ENCODE measurements at places on chromosomes 5 and 9.

DNA sequence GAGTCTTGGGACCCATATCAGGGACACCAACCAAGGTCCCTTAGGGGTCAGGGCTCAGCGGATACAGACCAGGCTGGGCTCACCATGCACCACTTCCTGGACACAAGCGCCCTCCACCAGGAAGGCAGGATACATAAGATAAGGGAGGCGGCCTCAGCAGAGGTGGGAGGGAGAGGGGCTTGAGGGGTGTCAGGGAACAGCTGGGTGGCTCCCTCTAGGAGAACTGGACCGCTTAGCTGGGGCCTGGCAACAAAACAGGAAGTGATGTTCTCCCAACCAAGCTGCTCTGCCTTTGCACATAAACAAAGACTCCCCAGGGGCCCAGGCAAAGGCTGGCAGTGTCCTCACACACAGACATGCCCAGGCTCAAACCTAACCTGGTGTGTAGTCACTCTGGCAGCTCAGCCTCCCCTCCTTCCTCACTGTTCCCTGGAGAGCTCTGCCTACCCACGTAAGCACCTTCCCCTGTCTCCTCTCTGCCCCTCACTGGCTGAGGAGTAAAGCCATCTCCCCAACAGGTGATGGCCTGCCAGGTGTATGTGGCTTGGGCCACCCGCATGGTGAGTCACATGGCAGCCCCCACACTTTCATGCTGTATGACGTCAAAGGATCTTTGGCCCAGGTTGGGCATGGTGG lies 5.8 kb upstream of the BICD2 start:
- DNase-seq = no peak

- DNase-seq = no peak
These were observed 61.8 kb downstream of the LRRC70 start for GRCh38 chr5:62640446-62640845.

DNA sequence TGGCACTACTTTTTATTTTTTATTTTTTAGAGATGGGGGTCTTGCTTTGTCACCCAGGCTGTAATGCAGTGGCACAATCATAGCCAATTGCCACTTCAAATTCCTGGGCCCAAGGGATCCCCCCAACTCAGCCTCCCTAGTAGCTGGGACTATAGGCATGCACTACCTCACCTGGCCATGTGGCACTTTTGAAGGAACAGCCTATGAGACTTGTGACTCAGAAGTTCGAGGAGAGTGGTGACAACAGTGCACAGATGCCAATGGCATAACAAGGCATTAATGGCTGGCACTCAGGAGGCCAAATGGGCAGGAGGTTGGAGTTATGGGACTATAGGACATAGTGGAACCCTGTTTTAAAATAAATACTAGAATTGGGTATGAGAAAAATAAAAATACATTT lies 33.7 kb downstream of the ANKRD31 start:
- no peak for DNase-seq

DNA sequence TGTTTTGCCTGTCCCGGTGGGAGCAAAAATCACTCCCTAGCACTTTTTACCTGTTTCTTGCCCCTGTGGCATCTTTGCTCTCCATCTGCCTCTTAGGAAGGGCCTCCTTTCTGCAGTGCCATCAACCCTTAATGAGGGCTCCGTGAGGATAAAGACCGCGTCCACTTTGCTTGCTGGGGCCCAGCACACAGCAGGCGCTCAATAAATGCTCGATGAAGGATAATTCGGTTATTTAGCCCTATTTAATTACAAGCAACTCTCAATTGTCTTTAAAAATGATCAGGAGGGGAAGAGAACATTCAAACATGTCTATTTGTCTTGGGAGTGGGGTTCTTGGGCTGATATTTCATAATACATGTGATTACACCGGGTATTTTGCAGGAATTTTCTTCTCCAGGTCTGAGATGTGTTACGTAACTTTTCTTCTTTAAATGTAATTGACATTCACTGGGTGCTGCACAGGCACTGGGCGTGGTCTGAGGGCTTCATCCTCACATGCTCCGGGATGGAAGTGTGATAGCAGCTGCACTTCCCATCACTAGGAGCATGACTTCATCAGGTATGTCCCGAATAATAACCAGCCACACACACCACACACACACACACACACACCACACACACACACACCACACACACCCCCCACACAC lies 19.8 kb upstream of the NTNG2 start:
- DNase-seq = no peak

DNA sequence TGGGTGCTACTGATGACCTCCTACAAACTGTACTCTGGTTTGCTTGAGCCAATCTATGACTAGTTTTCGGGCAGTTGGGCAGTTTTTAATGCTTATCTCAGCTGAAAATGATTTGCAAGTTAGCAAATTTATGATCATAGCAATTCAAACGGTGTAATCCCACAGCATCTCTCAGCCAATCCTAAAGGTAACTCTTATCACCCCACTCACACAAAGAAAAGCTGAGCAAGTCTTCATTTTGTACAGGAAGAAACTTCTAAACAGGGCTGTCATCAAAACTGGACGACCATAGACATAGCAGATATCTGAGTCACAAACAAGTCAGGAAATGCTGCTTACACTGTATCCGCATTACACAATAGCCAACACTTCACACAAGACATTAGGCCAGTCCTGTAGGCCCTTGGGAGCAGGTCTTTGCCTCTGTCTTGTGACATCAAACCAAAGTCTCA lies 2.6 kb upstream of the ENC1 start:
- DNase-seq = no peak

DNA sequence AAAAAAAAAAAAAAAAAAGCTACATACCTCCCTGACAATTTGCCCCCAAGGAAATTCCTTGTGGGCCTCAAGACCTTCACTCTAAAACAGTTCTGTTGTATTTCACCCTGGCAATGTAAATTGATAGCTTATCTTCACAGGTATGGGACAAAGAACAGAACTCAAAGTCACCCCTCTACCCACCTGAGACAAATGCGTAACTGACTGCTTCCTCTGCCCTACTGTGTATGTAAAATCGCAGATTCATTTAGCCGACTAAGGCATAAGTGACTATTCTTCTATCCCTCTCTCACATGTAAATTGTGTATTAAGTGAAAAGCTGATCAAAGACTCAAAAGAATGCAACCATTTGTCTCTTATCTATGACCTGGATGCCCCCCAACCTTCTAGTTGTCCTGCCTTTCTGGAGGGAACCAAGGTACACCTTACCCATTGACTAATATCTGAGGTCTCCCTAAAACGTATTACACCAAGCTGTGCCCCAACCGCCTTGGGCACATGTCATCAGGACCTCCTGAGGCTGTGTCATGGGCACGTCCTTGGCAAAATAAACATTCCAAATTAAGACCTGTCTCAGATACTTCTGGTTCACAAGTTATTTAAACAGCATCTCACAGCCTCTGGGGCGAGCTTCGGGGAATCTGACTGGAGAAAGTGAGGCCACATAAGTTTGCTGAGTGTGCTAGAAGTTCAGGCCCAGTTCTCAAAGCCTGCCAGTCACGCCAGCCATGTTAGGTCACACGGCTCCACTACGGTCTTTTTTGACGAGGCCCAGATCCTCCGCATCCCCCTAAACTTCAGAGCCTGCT lies 954 bp downstream of the TBCA start:
- DNase-seq = no peak

GRCh38 chr5:112863549-112863948 lies 2.5 kb downstream of the SRP19 start:
- DNase-seq = no peak

DNA sequence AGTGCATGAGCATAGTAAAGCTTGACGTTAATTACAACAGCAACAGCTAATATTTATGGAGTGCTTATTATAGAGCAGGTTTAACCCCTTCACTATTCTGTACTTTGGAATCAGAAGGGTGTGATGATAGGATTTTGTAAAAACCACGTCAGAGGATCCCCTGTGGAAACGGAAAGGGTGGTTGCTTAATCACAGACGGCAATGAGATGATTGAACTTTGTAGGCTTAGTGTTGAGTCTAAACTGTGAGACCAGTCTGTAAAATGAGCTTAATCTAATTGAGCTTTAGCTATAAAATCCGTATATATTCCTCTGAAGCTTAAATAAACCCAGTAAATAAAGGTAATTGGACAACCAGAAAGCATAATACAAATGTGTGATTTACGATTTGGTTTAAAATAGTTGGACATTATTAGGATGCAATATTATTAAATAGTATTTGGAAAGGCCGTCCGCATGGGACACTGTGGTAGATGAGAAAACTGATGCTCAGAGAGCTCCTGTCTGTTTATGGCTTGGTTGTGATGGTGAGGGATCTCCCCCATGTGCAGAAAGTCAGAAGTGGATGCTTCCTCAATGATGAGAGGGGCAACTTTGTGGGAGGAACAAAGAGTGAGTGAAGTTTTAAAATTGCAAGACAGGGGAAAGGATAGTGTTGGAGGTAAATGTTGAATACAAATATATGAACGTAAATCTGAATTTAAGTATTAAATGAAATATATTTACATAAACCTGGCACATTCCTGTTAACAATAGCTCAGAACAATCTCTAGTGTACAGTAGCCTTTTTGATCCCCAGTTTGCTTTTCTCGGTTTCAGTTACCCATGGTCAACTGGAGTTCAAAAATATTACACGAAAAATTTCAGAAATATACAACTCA lies 23.4 kb upstream of the SCGB3A2 start:
- no peak for DNase-seq

GRCh38 chr5:38046103-38046502 lies 206.3 kb upstream of the GDNF start:
- DNase-seq = no peak

DNA sequence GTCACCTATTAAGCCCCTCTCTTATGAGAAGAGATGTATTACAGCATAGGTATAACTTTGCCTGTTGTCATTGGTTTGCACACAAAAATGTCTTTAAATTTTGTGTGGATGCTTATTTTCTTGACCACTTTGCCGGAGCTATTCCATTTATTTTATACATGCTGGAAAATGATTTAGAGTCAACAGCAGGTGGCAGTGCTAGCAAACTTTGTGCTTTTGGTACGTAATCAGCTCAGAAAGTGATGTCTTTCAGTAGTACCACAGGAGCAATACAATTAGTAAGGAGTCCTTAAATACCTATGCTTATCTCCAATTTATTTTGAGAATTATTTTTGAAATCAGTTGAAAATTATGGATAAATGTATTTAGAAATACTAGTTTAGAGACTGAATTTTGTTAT lies 19.8 kb upstream of the NUDT12 start:
- peak; percentile 36 for DNase-seq

DNA sequence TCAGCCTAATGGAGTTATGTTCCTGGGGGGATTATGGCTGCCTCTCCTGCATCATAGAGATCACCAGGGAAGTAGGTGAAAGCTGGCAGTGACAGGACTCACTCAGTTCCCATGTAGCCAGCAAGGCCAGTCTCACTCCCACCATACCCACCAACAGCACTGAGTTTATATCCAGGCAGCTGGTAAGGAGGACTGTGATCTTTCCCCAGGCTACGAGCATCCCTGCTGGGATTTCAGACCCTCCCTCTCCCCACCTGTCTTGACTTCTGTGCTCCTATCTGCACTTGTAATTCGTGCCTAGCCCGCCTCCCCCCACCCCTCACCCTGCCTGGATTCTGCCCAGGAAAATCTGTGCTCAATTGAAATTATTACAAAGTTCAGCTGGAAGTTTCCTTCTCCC lies 499.1 kb upstream of the NUDT12 start:
- DNase-seq = no peak

- no peak for DNase-seq
These were observed 32.7 kb downstream of the PTGS1 start for GRCh38 chr9:122403381-122404000.

DNA sequence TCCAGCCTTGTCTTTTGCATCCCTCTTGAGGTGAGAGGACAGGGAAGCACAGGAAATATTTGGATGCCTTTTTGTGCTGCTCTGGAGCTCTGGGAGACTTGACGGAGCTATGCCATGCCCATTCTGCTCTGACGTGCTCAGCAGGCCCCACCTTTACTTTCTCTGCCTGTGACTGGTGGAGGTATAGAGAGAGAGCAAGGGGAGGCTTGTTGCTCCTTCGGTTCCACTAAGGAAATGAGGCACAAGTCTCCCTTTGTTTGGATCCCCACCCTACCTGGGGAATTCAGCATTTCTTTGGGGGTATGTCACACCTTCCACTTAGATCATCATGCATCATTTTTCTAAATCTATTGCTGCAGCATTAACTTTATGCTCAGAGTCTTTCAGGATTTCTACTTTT lies 121.8 kb upstream of the CNTLN start:
- no peak for DNase-seq

DNA sequence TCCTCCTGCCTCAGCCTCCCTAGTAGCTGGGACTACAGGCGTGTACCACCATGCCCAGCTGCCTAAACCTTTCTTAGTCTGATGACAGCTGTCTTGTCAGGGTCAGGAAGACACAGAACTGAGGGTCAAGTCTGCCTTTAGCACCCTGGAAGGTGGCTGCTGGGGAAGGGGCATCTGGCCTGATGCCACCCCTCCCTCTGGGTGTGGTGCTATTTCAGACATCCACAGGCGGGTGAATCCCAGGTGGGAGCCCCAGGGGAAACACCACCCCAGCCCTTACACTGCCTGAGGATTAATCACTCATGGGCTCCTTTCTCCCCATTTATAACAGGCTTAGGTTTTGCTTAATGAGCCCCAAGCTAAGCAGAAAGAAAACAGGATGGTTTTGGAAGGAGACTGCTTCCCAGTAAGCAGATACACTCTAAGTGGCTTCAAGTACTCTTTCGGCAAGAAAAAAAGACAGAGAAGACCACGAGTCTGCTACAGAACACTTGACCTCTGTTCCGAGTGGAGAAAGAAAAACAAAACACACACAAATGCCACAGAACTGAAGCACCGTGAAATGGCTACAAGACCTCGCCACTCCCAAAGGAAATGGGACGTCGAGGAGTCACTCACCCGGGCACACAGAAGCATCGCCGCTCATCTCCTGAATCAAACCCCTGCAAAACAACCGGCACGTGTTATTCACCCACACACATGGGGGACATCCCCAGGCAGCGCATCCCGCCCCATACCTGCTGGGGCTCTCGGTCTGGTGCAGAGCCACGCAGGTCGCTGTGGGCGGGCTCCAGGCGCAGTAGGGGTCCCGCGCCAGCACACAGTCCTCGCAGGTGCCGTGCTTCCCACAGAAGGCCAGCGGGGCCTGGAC lies 62.4 kb downstream of the SECISBP2 start:
- no peak for DNase-seq

- peak; percentile 14 for DNase-seq
These were observed 524.2 kb upstream of the DAB2 start for GRCh38 chr5:39948867-39949468.

GRCh38 chr5:107580889-107581820 lies 89.6 kb downstream of the EFNA5 start:
- no peak for DNase-seq

- DNase-seq = no peak
These were observed 67.0 kb upstream of the TGFBR1 start for GRCh38 chr9:99037769-99038483.

- no peak for DNase-seq
These were observed 1.6 kb downstream of the SPACA9 start for GRCh38 chr9:132880324-132880661.
